ENCODE measurements at places on chromosomes 7 and 10. TPM values are rescaled to one million over a fixed set of nuclear protein-coding genes. Genes with fewer than 3 reads are reported as not detected.

- H3K4me3 ChIP-seq, result peak within 1 kb of the TSS; percentile 87
- H3K27ac ChIP-seq, result peak within 1 kb of the TSS; percentile 93
- H3K4me1 ChIP-seq, result no peaks in the 10 kb centered on the region
- peaks cover 14% of the 10 kb centered on the region for H3K36me3 ChIP-seq
These were observed at the start of gene TFAM for GRCh38 chr10:58384999-58385783. TSS of gene TFAM (plus strand) at chr10:58385410. CDS start at chr10:58385548, 138 bp downstream.

DNA sequence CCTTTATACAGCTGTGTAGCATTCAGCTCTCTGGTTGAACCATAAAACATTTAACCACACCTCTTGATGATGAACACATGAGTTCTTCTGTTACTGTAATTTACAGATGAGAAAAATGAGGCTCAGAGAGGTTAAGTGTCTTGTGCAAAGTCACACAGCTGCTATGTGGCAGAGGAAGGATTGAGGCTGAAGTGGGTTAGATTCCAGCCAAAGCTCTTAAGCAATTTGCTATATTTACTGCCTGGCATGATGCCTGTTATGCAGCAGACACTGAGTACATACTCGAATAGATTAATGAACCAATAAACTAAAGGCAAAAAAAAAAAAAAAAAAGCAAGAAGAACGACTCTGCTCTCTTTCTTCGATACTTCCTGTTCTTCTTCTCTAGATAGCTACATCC, 35.7 kb downstream of the GFRA1 start:
- H3K4me3 ChIP-seq, result no peak overlapping the region
- H3K4me1 ChIP-seq, result no peaks in the 10 kb centered on the region
- no peaks in the 10 kb centered on the region for H3K27me3 ChIP-seq

The BRI3 gene
- total RNA-seq, result 85.5 TPM

- no peak for DNase-seq
- no peaks in the 10 kb centered on the region for H3K36me3 ChIP-seq
- no peak overlapping the region for H3K27ac ChIP-seq
- H3K4me3 ChIP-seq, result no peak overlapping the region
These were observed 11.4 kb upstream of the TMEM26 start for GRCh38 chr10:61464461-61465170.

DNA sequence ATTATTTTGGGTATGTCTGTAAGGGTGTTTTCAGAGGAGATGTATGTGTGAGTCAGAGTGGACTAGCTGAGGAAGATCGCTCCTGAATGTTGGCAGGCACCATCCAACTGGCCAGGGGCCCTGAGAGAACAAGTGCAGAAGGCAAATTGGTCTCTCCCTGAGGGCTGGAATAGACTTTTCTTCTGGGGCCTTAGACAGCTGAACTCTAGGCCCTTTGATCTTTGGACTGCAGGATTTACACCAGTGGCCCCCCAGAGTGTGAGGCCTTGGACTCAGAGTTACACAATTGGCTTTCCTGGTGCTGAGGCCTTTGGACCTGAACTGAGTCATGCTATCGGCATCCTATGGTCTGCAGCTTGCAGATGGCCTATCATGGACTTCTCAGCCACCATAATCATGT, 217.2 kb downstream of the REEP3 start:
- H3K36me3 ChIP-seq, result no peaks in the 10 kb centered on the region
- no peak overlapping the region for H3K27ac ChIP-seq
- H3K27me3 ChIP-seq, result no peaks in the 10 kb centered on the region
- H3K4me3 ChIP-seq, result no peak overlapping the region
- no peak for DNase-seq

DNA sequence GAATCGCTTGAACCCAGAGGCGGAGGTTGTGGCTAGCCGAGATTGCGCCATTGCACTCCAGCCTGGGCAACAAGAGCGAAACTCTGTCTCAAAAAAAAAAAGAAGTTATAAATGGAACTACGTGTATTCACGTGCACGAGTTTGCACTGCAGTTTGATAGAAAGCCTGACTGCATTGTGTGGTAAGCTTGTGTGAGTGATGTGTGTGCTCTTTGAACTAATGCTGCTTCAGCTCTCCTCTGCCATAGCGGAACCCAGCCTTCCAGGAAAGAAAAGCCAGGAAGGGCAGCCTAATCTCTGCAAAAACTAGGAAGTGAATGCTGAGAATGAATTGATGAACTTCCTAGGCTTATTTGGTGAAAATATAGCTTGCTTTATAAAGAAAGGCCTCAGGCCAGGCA, 15.6 kb upstream of the MKRN1 start:
- no peak overlapping the region for H3K27ac ChIP-seq
- DNase-seq, result no peak
- H3K4me3 ChIP-seq, result no peak overlapping the region
- H3K4me1 ChIP-seq, result no peaks in the 10 kb centered on the region
- H3K27me3 ChIP-seq, result no peaks in the 10 kb centered on the region

DNA sequence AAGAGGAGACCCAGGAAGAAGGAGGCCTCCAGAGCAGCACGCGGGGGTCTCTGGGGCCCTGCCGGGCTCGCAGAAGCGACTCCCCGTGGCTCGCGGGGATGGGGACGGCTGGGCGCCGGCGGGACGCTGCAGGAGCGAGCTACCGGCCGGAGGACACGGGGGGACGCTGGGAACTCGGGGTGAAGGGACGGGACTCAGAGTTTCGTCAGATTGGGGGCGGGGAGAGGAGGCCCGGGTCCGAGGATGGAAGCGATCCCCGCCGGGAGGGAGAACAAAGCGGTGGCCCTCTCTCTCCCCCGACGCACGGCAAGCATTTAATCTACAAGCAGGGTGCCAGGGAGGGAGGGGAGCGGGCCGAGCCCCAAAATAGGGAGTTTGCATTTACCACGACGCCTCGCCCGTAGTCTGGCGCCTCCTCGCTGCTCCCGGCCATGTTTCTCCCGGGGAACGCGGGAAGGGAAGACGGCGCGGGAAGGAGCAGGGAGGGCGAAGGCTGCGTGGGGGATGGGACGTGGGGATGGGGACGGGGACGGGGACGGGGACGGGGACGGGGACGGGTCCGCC, at the start of gene PRTFDC1:
TSS of gene PRTFDC1 (minus strand) at position 464 of the 564 bp plus-strand sequence. CDS start at position 433, 31 bp downstream.
- no peaks in the 10 kb centered on the region for H3K4me1 ChIP-seq
- DNase-seq, result peak; percentile 23
- no peaks in the 10 kb centered on the region for H3K36me3 ChIP-seq
- peak within 1 kb of the TSS; percentile 61 for H3K4me3 ChIP-seq
- H3K27ac ChIP-seq, result peak within 1 kb of the TSS; percentile 91
- H3K27me3 ChIP-seq, result no peaks in the 10 kb centered on the region

DNA sequence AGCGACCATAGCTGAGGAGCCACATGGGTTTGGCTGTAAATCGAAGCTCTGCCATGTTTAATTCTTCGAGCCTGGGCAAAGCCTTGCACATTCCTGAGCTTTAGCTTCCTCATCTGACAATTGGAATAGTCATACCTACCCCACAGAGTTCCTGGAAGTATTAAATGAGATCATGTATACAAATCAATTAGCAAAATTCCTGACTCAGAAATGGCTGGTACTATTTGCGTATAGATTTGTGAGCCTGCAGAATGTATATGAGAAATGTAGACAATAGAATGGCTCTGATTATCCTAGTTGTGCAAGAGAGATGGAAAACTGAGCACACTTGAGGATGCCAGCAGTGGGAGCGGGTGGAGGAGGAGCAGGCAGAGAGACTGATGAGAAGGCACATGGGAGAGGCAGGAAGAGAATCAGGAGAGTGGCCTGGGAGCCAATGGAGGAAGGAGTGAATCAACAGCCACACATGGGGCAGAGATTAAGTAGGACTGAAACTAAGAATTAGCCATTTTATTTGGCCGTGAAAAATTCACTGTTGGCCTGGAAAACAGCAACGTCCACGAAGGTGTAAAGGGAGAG, 128.0 kb upstream of the C1GALT1 start:
- no peaks in the 10 kb centered on the region for H3K36me3 ChIP-seq
- H3K4me3 ChIP-seq, result no peak overlapping the region
- H3K4me1 ChIP-seq, result no peaks in the 10 kb centered on the region
- H3K27ac ChIP-seq, result no peak overlapping the region

The CTTNBP2 gene
- total RNA-seq, result 37.0 TPM

All from breast epithelium (tissue), 4 donors.